ENCODE measurements at places on chromosomes 6 and 20.

GRCh38 chr6:35728683-35729678, 7.9 kb upstream of the ARMC12 start:
- no peak for DNase-seq

GRCh38 chr20:49561806-49562205, 6.1 kb downstream of the PTGIS start:
- DNase-seq, result no peak

GRCh38 chr6:73867411-73867810, 171.4 kb downstream of the CD109 start:
- no peak for DNase-seq

DNA sequence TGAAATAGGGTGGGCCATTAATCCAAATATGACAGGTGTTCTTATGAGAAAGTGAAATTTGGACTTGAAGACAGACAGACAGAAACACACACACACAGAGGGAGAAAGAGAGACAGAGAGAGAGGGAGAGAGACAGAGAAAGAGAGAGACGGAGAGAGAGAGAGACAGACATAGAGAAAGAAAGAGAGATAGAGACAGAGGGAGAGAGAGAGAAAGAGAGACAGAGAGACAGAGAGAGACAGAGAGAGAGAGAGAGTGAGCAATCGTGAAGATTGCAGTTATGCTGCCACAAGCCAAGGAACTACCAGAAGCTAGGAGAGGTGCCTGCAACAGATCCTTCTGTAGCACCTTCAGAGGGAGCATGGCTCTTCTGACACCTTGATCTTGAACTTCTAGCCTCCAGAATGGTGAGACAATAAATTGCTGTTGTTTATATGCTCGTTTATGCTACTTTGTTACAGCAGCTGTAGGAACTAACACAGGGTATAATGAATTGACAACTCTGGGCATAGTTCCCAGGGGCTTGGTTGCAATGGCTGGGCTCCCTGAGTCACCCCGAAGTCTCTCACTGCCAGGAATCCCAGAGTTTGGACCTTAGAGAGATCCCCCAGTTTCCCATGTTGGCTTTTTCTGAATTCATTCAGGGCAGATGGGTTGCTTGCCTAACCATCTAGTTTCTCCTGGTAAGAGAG, 44.7 kb upstream of the ECI2 start:
- no peak for DNase-seq

GRCh38 chr20:57545927-57546662, 14.8 kb upstream of the PCK1 start:
- DNase-seq, result no peak
